ENCODE measurements at places on chromosomes 11 and 22.

DNA sequence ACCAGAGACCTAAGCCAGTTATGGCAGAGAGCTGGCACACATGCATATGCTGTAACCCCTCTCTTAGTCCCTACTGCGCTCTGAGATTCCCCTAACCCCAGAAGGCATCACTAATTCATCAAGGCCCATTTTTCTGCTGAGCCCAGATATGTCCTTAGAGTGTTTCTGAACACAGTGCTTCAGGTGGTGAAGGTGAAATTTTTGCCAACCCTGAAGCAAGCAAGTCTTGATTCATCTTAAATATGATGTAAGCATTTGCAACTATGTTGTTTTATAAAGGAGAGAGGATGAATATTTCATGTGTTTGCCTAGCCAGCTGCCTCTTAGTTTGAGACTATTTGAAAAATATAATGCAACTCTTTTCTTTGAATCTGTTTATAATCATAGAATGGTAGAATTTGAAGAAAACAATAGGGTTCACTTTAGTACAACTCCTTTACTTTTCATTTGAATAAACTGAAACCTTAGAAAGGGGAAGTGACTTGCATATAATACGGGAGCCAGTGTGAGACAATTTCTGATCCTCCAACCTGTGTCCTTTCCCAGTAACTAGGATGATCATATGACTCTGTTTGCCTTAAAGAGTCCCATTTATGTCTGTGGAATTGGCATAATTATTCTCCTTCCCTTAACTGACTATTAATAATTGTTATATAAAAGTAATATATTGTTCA, 194.3 kb upstream of the MTNR1B start:
- no peak for DNase-seq

- no peak for DNase-seq
These were observed 36.7 kb downstream of the POU2AF1 start for GRCh38 chr11:111342329-111342728.

- DNase-seq: no peak
These were observed 141.2 kb downstream of the RBFOX2 start for GRCh38 chr22:35887296-35887875.

DNA sequence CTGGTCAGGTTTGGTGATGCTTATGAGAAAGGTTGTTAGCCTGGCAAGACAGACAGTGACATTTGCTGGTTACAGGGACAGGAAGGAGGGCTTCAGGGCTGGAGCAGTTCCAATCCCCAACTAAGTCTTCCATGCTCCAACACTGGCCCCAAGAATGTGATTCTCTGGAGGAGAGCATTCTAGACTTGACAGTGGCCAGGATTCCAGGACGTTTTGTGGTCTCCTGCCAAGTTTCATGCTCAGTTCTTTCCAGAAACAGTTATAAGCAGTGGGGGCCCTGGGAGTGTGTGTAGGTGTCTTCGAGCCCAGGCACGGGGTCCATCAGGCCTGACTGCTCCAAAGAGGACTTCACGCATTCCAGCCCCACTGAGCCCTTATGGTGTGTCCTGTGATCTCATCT, 8.9 kb upstream of the GRK3 start:
- DNase-seq: no peak

GRCh38 chr22:26975865-26976264, 318.5 kb downstream of the MIAT start:
- DNase-seq: no peak

DNA sequence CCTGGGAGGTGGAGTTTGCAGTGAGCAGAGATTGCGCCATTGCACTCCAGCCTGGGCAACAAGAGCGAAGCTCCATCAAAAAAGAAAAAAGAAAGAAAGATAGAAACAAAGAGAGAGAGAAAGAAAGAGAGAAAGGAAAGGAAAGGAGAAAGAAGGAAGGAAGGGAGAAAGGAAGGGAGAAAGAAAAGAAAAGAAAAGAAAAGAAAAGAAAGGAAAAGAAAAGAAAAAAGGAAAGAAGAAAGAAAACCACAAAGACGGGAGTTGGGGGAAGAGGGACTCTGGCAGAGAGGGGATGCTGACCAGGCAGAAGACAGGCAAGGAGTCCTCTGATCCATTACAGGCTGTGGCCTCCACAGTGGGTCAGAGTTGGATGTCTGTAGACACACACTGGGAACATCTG, 18.8 kb upstream of the SLCO2B1 start:
- no peak for DNase-seq

GRCh38 chr22:48433647-48434046, 1394.0 kb downstream of the BRD1 start:
- DNase-seq: no peak

- peak; percentile 82 for DNase-seq
These were observed 51.2 kb upstream of the EMID1 start for GRCh38 chr22:29154364-29155048.

DNA sequence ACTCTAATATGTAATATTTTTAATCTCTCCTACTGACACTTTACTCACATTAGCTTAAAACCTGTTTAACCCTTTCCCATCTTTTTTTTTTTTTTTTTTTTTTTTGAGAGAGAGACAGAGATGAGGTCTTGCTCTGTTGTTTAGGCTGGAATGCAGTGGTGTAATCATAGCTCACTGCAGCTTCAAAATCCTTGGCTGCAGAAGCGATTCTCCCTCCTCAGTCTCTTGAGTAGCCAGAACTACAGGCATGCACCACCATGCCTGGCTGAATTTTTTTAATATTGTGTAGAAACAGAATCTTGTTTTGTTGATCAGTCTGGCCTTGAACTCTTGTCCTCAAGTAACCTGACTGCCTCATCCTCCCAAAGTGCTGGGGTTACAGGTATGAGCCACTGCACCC, 37.3 kb downstream of the PAMR1 start:
- DNase-seq: no peak

GRCh38 chr22:28018461-28018927, 99.4 kb upstream of the PITPNB start:
- no peak for DNase-seq

GRCh38 chr11:47329431-47329986, 23.0 kb downstream of the MYBPC3 start:
- no peak for DNase-seq

GRCh38 chr11:8230178-8230859, 33.4 kb downstream of the LMO1 start:
- DNase-seq: no peak

- DNase-seq: no peak
These were observed 31.2 kb downstream of the KMT5B start for GRCh38 chr11:68181719-68182451.

DNA sequence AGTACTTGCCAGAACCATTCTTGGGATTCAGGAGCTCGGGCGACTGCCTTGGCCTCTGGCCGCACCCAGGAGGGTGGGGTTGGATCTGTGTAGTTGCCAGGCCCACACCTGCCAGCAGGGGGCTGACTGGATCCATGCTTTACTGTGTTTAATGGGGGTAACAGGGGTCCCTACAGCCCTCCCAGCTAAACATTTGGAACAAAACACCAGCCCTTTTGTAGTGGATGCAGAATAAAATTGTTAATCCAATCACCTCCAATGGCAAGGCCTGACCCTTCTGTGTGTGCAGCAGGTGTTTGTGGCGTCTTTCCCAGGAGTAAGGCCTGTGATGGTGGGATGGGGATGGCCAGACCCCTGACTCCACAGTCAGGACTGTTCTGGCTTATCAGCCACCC, 22.5 kb downstream of the SUN2 start:
- peak; percentile 39 for DNase-seq

GRCh38 chr11:61636676-61637075, 43.5 kb upstream of the DAGLA start:
- DNase-seq: no peak

GRCh38 chr22:30889268-30889995, 79.1 kb downstream of the MORC2 start:
- no peak for DNase-seq

GRCh38 chr11:849104-849824, 6.6 kb downstream of the TSPAN4 start:
- DNase-seq: no peak

DNA sequence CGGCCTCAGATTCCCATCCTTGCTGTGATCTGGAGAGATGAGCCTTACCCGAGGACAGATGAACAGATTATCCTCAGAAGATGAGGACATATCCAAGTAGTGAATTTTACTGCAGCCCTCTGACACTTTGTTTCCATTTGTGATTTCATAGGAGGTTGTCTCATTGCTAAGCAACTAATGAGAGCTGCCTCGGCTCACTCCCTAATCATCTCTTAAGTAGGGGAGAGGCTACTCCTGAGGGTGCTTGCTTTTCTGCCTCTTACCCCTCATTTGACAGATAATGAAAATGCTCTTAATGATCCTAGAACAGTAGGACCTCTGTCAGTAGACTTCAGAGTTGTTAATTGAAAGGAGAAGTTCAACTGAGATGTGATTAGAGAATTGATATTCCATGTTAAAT, 150.9 kb downstream of the TBC1D22A start:
- no peak for DNase-seq

- no peak for DNase-seq
These were observed 21.4 kb downstream of the PATL1 start for GRCh38 chr11:59647245-59647980.

DNA sequence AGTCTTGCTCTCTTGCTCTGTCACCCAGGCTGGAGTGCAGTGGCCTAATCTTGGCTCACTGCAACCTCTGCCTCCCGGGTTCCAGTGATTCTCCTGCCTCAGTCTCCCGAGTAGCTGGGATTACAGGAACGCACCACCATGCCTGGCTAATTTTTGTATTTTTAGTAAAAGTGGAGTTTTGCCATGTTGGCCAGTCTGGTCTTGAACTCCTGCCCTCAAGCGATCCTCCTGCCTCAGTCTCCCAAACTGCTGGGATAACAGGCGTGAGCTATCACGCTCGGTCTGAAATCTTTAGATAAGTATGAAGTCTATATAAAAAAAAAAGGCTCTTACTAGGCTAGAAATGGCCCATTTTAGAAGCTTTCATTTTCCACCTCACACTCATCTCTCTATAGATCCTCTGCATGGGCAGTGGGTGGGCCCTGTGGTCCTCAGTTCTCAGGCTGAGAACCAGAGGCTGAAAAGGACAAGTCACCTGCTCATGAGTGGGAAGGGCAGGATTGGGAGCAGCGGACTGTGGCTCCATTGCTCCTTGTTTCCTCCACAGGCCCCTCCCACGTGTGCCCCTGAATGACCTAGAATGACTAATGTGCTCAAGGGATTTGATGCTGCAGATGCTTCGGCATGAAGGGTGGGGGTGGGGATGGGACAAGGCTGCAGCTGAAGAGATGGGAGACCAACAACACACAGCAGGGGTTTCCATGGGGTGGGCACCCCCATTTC, 19.8 kb upstream of the PRAME start:
- peak; percentile 67 for DNase-seq

DNA sequence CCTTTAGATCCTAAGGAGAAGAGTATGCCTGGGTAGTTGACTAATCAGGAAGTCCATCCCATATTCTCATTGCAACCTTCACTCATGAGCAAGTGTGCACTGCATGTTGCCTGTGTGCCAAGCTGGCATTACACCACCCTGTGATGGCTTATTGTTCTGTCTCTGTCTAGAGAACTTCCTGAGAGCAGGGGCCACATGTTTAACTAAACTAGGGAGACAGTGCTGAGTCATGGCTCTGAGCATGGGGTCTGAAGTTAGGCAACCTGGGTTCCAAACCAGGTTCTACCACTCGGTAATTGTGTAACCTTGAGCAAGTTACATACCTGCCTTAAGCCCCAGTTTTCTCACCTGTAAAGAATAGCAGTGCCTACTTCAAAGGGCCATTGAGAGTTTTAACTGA, 39.6 kb downstream of the CSNK2A3 start:
- DNase-seq: peak; percentile 49

DNA sequence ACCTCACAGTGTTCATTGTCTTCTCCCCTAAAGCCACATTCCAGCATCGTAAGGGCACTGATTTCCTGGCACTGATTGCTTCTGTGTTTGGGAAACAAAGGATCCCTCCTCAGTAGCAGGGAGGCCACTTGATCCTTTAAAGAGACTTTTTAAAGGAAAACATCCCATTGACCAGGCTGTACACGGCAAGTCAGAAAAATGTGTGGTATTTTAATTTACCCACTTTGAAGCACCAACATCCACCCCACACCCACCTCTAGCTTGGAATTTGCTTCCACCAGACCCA, 364.9 kb downstream of the SHANK2 start:
- no peak for DNase-seq

DNA sequence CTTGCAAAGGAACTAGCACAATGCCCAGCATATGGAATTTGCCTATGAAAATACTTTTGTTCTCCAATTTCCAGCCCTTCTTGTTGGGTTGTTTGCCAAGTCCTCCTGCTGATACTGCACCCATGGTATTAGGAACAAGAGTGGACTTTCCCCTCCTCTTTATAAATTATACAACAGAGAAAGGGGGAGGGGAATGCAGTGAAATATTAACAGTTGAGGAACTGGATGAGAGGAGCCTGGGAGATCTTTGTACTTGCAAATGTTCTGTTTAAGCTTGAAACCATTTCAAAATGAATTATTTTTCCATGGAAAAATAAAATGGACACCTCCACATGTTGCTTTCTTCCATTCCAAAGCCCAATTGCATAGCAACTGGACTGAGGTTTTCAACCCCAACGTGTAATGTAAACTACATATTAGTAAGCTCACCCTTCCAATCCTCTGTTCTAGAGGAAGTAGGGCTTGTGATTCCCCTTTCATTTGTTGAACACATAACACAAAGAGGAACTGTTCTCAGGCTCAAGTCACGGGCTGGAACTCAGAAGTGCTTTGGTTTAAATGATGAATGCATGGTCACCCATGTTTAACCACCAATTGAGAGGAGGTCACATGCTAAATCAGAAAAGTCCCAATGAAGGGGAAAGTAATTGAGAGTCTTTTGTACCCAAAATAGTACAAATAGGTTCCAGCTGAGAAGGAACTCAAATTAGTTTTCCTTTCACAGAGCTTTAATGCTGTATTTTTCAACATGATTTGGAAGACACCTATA, 66.2 kb upstream of the ZC3H12C start:
- DNase-seq: peak; percentile 9

- DNase-seq: no peak
These were observed 158.8 kb downstream of the MPPED1 start for GRCh38 chr22:43570531-43571165.

GRCh38 chr11:124656774-124657630, 16.5 kb downstream of the SIAE start:
- no peak for DNase-seq

DNA sequence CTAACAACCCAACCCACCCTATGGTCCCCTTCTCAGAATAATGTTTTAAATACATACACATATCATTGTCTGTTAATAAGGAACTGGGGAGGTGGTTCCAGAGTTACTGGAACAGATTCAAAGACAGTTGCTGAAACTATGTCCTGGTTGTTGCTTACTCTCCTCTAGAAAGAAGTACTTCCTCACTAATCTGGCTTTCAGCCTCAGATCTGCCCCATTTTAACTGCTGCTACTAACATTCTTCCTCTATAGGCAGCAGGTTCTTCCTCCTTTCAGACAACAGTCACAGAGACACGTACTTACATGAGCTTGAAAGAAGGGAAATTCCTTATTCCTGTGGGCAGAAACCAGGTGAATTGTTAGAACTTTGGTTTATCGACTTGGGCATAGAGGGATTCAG, 8.1 kb upstream of the NEU3 start:
- peak; percentile 12 for DNase-seq

DNA sequence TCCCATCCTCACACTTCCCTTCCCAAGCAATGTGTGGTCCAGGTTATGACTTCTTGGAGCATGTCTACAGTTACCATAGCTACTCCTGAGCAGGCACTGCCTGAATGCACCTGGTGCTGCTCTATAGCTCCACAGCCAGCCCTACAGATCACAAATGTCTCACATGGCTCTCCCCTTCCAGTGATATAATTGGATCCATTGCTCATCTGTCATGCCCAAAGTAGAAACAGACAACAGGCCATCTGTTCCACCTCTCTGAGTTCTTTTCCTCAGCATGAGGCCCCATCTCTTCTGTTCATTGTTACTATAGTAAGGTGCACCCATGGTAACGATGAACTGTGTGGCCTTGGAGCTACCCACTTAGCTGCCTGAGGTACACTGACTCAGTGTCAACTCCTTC, 320.3 kb upstream of the ZC3H12C start:
- no peak for DNase-seq
